ENCODE measurements at places on chromosomes 5 and 9. TPM values are rescaled to one million over a fixed set of nuclear protein-coding genes. Genes with fewer than 3 reads are reported as not detected.

DNA sequence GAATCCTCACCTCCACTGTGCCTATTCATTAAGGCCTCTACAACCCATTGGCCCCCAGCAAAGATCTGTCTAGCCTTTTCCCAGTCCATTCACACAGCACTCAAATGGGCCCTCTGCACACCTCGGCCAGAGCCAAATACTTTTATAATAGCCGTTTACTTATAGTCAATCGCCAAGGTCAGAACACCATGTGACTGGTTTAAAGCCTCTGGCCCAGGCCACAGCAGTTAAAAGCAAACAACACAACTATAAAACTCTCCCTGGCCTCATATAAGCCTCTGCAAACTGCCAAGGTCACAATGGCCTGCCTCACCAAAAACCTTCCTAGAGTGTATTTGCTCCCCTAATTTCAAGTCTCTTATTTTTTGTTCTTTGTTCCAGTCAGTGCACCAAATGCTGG, 562.6 kb downstream of the CAAP1 start:
- no peak for DNase-seq

DNA sequence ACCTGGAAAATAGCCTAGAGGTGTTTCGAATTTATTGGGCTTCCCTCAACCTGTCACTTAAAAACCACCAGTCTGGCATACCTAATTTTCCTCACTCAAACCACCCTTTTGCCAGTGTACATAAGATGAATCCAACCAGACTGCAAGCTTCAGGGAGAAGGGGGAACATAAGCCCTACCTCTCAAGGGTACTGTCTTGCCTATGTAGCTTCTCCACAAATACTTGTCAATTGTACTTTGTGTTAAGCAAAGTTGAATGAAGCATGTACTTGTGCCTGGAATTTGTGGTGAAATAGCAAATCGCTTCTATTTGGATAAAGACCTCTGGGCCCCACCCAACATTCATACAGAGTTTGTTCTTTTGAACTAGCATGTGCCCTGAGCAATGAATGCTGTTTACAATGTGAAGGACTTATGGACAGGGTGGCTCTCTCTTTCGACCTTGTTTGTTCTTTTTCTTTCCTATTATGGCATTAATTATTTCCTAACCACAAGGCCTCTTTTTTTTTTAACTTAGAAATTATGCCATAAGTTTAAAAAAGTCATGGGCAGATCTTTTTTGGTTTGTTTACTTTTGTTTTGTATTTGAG, 580.2 kb downstream of the EBF1 start:
- peak; percentile 19 for DNase-seq

DNA sequence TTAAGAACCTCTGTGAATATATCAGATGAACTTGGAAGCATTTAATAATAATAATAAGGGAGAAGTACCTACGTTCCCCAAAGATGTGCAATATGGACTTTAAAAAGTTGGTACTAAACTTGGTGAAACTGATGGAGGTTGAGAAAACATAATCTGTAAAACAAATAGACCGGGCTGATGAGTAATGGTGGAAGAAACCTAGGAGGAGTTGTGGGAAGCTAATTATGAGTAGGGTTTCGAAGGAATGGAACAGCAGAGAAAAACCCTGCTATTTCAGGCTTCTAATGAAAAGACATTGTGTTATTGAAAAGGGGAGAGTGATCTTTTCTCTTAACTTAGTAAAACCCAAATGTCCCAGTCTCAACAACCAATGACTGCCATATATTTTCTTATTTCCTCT, 229.3 kb downstream of the PCSK1 start:
- no peak for DNase-seq

DNA sequence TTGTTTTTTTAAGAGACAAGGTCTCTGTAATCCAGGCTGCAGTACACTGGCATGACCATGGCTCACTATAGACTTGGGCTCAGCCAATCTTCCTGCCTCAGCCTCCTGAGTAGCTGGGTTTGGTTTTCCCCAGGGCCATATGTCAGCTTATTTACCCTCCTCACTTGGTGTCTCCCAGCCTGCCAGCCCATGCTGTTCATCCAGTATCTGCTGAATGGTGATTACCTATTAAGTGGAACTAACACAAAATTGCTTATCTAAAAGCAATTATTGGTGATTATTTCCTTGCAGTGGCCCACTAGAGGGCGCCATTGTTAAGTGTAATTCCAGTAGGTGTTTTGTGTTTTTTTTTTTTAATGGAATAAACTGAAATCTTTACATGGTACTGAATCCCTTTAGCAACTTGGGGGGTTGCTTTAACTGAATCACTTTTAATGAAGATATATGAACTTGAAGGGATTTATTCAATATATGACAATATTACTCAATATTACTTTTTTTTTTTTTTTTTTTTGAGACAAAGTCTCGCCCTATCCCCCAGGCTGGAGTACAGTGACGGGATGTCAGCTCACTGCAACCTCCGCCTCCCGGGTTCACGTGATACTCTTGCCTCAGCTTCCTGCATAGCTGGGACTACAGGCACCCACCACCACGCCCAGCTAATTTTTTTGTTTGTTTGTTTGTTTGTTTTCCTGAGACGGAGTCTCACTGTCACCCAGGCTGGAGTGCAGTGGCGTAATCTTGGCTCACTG, 13.8 kb downstream of the EXOSC2 start:
- peak; percentile 83 for DNase-seq

- DNase-seq = no peak
These were observed 50.8 kb downstream of the CRB2 start for GRCh38 chr9:123406691-123407216.

GRCh38 chr9:81557452-81558090, 131.8 kb downstream of the TLE1 start:
- peak; percentile 86 for DNase-seq

DNA sequence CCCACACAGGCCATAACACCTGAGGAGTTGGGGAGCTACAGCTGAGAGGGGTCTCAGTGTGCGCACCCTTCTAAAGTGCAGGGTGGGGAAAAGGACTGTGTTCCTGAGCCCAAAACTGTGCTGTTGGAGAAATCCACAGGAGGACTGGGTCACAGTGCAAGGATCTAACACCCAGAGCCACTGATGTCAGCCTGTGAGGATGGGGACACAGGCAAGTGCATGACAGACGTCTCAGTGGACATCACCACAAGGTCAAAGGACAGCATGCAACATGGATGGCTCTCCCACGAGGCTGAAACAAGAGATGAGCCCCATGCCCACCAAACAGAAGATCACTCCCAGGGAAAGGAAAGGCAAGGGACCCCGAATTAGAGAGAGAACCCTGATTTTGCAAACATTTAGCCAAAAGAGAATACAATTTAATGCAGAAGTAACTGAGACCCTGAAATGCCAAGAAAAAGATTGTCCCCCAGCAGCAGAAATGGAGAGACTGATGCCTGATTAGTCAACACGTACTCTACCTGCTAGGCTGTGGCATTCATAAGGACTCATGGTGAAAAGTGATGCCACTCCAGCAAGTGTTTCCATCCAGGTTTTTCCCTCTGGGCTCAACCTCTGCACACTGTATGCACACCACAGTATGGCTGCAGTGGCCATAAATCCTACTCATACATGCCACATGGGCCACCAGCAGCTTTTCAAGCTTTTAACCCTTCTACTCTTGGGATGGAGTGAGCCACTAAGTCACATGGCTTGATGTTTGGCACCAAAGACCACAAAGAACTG, 14.2 kb downstream of the KLF9 start:
- DNase-seq = no peak

DNA sequence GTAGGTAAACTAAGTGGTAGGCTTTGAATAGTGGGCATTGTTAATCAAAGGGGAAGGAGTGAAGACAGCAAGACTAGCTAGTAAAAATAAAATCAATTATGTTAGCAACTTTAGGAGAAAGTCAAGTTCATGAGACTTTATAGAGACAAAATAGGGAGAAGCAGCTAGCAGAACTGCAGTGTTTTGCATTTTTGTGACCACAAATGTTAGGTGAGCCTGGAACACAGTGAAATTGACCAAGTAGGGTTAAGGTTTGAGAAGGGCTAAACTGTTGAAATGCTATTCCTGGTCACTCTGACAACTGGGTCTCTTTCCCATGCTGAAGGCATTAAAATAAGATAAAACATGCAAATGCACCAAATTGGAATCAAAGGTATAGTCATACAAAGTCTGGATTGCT, 13.0 kb downstream of the SEC61B start:
- DNase-seq = no peak

Gene ANKRD55
- total RNA-seq = not detected

Gene NEURL1B
- total RNA-seq = 2.5 TPM

Gene CCNH
- total RNA-seq = 67.4 TPM

Gene ANKRD34B
- not detected for total RNA-seq

Gene NEUROG1
- not detected for total RNA-seq

Gene FAT2
- total RNA-seq = 0.08 TPM
